ENCODE measurements at places on chromosomes 11 and 22.

GRCh38 chr11:12269446-12270214 lies 107.7 kb upstream of the PARVA start:
- DNase-seq, result no peak

DNA sequence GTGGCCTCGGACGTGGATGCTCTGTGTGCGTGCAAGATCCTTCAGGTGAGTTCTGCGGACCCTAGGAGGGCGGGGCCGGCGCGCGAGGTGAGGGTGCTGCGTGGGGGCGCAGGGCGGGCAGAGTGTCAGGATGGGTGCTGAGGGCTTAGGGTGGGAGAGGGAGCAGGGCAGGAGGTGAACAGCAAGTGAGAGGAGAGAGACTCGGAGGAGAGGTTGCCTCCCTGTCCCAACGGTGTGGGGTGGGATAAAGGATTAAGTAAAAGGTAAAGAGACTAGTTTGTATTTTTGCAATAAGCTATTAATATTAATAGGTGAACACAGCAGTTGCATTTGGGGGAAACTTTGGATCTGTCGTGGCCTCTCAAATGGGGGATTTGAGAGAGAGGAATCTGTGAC lies 451 bp downstream of the CDC45 start:
- no peak for DNase-seq

GRCh38 chr11:65786786-65787636 lies at the start of gene OVOL1:
Gene OVOL1 (plus strand): TSS chr11:65787063. CDS start chr11:65787374, 311 bp downstream.
- DNase-seq, result no peak

DNA sequence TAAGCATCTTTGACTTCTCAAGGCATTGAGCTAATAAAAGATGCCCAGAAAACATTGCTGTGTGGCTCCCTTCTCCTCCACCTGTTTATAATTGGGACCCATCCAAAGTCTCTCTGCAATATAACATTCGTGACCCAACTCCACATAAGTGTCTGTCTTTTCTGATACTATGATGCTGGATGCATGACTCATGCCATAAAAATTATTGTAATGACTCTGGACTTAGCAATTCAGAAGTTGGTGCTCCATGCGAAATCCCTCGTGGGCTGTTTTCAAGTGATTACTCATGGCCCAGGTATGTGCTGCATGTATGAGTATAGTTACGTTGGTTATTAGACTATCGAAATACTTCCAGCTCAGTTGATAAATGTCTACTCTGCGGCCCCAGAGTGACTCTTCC lies 11.7 kb downstream of the FJX1 start:
- DNase-seq, result no peak

DNA sequence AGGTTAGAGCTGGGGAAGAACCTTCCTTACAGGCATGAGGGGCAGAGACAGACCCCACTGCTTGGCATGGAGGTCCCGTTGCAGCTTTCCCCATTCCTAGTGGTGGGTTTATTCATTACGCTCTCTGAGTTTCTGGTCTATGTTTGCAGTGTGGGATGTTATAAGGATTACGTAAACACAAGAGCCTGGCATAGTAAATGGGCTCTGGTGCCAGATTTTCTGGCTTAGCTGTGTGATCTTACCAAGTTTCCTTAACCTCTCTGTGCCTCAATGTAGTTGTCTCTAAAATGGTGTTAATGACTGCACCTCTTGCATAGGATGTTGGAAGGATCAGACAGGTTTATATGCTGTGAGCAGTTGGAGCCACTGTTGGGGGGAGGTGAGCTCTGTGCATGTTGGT lies 15.1 kb downstream of the DTX4 start:
- no peak for DNase-seq

DNA sequence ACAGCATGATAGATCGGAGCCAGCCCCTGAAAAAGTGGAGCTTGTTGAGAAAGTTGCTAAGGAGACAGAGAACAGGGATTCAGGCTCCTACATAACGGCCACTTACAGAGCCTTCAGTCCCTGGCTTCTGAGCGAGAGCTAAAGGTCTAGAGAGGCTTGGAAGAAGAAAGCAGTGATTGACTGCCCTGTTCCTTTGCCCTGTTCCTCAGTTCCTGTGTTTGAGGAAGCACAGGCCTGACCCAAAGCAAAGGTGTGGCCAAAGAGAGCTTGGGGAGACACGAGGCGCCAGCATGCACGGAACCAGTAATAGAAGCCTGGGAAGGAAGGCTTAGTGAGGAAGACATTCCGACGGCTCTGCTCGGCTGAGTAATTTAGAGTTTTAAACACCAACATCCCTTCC lies 74.1 kb upstream of the CSNK2A3 start:
- DNase-seq, result no peak

DNA sequence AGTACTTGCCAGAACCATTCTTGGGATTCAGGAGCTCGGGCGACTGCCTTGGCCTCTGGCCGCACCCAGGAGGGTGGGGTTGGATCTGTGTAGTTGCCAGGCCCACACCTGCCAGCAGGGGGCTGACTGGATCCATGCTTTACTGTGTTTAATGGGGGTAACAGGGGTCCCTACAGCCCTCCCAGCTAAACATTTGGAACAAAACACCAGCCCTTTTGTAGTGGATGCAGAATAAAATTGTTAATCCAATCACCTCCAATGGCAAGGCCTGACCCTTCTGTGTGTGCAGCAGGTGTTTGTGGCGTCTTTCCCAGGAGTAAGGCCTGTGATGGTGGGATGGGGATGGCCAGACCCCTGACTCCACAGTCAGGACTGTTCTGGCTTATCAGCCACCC lies 22.5 kb downstream of the SUN2 start:
- DNase-seq, result no peak

- DNase-seq, result no peak
Observed at GRCh38 chr11:95922099-95922498, 1.8 kb downstream of the MTMR2 start.

DNA sequence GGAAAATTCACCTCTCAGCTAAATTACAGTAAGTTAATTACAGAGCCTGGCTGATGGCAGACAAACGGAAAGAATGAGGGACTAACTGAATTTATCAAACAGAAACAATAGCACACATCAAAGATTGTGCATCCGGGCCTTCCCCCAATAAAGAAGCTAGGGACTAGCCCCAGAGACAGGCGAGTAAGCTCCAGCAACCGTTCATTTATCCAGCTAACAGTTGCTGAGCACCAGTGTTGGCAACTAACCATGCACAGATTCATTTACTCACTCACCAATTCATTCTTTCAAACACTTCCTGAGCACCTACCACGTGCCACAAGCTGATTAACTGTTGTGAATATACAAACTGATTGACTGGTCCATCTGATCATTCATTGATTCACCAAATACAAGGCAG lies 51.2 kb downstream of the SMCO4 start:
- DNase-seq, result no peak

DNA sequence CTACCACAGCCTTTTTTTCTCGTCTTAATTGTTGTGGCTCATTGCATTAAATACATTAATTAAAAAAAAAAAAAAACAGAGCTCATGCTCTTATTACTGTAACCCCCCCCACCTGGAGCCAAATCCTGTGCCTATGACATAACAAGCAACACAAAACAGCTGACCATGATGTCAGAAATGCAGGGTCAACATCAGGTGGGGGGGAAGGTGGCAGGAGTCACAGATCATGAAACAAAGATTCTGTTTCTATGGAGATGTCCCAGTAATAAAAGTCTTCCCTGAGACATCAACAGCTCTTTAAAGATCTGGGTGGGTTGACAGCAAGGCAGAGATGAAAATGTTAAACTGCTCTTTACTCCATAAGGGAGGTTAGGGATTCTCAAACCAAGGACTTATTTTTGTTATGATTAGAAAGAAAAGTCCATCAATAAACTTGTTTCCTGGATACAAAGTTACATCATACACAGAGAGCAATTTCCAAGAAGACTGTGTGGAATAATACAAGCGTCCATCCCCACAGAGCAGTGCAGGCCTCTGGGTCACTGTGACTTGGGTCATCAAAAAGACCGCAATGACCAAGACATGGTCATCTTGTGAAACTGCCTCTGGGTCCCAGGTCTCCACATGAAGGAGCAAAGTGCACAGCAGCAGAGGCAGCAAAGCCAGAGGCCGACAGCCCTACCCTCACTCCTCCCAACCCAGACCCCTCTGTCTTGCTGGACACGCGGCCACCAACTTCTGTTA lies 42.7 kb upstream of the CYP2D6 start:
- no peak for DNase-seq

GRCh38 chr11:126810776-126811175 lies 189.8 kb downstream of the KIRREL3 start:
- no peak for DNase-seq

DNA sequence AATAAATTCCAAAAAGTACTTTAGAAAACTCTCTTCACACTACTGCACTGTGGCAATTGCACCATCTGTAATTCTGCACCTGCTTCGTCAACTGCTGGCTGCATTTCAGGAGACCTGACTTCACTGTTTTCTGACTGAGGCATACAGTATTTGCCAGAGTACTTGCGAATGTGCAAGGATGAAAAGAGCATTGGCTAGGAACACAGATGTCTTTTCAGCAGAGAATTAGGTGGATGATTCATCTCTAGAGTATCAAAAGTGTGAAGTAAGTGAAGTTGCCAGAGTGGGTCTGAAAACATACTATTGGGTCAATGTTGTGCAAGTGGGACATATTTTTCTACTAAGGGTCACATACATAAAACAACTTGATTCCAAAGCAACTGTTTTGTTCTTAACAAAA lies 427.5 kb upstream of the CCDC90B start:
- no peak for DNase-seq

DNA sequence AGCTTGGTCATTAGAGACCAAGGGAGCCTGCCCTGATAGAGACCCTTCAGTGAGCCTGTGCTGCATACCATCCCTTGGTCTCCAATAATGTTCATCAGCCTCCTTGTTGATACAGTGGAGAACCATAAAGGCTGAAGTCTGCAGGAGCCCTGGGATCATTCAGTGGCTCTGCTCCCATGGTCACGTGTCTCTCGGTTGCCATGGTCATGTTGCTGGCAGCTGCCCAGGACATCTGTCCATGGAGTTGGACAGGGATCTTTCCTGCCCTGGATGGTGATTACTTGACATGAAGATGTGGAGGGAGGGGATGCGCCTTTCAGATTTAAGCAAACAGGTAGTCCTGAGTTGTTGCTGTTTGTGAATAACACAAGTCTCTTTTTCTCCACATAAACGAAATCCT lies 38.2 kb downstream of the CYB5R2 start:
- no peak for DNase-seq

GRCh38 chr11:117197516-117198456 lies 1.4 kb upstream of the TAGLN start:
- DNase-seq, result no peak

GRCh38 chr11:57885298-57886050 lies 123.9 kb downstream of the CTNND1 start:
- no peak for DNase-seq

DNA sequence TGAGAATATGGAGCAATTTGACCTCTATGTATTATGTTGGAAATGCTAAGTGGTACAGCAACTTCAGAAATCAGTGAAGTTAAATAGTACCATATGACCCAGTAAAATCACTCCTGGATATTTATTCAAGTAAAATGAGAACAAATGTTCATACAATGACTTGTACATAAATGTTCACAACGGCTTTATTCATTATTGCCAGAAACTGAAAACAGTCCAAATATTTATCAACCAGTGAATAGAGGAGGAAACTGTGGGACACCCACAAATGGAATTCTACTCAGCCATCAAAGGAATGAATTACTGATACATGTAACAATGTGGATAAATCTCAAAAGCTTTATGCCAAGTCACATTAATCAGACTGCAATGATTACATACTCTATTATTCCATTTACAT lies 416.3 kb downstream of the AASDHPPT start:
- no peak for DNase-seq

GRCh38 chr22:38120359-38121110 lies 10.1 kb upstream of the BAIAP2L2 start:
- no peak for DNase-seq

GRCh38 chr22:45469281-45470073 lies 33.2 kb upstream of the FBLN1 start:
- no peak for DNase-seq

- no peak for DNase-seq
Observed at GRCh38 chr11:42225664-42226063, 766.2 kb upstream of the LRRC4C start.

All from activated CD8-positive, alpha-beta memory T cell treated with anti-CD3 and anti-CD28 coated beads for 1 hour (primary cell).